ENCODE measurements at places on chromosomes 11 and 22.

DNA sequence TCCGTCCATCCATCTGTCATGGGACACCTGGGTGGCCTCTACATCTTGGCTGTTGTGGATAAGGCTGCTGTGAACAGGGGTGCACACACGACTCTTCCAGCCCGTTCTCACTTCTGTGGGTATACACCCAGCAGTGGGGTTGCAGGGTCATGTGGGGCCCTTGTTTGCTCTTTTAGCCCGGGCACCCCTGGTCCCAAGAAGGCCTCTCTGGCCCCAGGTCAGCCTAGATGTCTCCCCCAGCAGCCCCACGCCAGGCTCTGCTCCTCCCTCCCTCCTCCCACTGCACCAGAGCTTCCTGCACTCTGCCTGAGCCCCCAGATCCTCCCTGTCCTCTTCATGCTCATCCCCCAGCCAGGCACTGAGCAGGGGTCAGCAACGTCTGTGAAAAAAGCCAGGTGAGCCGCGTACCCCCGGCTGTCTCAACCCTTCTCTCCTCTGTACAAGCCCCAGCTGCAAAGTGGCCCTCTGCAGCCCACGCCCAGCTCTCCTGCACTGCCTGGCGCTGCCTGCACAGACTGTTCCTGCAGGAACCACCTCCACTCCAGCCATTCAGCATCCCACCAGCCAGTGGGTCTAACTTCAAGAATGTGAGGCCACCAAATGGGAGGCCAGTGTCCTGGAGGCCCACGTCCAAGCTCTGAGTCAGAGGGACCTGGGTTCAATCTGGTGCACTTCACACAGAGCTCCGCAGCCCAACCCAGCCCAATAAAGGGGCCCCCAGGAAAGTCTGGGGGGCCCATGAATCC is 1508.9 kb downstream of the BRD1 start:
- no peak for DNase-seq

DNA sequence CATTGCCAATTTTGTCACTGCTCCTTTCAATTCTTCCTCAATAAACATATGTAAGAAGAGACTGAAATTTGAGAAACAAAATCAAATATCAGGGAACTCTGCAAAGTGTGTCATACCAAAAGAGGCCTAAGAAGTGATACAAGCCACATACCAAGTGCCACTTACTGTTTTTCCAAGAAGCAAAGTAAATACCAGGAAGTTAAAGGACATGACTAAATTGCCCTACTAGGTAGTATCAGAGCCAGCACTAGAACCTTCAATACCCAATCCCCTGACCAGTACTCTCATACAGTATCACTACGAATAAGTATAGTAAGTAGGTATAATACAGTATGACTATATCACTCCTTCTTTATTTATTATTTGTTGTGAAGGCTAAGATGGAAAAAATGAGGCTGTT is 13.6 kb downstream of the MAML2 start:
- no peak for DNase-seq

GRCh38 chr11:124041254-124041653 is at the start of gene OR10G7:
Gene OR10G7 (minus strand): TSS chr11:124041325. CDS start chr11:124039001, 2,324 bp downstream.
- no peak for DNase-seq

DNA sequence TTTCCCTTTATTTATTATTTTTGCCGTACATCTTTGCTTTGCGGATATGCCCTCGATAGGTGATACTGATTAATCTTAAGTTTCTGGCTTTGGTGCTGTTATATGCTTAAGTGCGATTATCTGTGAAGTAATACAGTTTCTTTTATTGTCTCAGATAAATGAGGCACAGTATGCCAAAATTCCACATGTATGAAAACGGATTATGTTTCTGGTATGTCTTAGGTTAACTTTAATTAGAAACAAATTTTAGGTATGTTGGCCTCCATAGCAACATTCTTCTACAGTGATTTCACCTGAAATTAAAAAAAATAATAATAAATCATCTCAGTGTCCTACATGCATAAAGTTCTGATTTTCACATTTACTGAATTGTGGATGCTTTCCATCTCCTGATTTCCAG is 119.2 kb downstream of the ARHGAP42 start:
- DNase-seq, result no peak

DNA sequence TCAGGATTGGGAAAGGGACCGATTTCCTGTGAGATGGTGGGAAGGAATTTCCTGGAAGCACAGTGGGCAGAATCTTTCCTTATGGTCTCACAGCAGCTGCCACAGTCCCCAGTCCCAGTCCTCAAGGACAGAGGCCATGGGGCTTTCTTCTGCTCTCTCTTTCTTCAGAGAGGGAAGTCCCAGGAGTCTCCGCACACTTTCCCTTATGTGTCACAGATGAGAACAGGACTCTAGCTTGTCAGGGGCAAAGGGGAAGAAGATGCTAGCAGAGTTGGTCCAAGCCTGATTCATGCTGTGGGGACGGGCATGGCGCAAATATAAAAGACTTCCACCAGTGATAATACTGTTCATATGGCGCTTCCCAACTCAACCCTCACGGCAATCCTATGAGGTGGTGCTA is 7.5 kb upstream of the PPFIA1 start:
- DNase-seq, result no peak

DNA sequence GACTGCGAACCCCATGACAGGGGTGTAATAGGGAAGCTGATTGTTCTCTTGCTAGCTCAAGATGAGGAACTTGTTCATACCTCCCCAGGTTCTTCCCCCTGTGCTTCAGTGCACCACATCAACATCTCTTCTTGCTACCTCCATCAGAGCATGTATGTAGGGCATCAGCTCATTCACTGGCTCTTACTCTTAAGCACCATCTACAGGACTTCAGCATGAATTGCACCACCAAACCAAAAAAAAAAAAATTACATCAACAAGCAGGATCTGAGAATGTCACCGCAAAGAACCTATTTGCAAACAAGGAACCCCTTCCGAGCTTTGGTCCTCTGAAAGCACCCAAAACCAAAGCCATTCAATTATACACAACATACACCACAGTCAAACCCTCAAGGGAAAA is 2226.5 kb upstream of the RAG2 start:
- no peak for DNase-seq

DNA sequence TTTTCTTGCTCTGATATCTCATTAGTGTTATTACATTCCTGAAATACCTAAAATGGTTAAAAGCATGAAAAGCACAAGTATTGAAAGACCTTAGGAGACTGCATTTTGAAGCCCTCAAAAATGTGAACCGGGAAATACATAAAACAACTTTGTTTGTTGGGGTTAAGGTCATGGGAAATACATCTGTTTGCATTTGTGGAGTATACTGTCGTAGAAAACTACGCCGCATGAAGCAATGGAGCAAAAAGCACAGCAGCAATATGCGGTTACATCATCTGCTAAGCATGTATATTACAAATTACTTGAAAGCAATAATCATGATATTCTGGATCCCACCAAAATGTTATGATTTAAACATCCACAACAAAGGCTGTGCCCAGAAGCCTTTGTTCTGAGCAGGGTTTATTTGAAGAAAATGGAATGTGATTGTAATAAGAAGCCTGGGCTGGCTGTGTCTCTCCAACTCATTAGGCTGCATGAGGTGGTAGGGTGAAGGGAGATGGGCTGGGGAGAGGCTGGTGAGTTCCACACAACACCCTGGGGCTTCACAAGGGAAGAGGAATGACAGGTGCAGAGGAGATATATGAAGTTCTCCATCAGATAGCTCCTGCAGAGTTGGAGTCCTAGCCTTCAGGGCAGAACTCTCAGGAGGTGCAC is 64.7 kb upstream of the LIN7C start:
- no peak for DNase-seq

- no peak for DNase-seq
Measured at GRCh38 chr11:119523539-119524157, 100.7 kb upstream of the THY1 start.

DNA sequence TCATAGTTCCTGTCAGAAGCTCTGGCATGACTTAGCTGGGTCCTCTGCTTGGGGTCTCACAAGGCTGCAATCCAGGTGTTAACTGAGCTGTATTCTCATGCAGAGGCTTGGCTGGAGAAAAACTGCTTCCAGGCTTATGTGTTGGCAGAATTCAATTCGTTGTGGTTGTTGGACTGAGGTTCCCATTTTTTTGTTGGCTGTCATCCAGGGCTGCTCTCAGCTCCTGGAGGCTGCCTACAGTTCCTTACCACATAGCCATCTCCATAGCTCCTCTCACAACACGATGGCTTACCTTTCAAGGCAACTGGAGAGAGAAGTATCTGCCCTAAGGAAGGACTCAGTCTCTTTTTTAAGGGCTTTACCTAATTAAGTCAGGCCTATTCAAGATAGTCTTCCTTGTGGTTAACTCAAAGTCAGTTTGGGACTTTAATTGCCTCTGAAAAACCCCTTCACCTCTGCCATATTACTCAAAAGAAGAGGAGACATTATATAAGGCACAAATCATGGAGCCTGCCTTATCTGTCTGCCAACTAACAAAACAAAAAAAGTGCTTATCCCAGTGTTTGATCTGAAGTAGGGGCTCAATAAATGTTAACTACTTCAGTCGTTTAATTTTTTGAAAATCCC is 35.2 kb downstream of the OR2AG2 start:
- no peak for DNase-seq

DNA sequence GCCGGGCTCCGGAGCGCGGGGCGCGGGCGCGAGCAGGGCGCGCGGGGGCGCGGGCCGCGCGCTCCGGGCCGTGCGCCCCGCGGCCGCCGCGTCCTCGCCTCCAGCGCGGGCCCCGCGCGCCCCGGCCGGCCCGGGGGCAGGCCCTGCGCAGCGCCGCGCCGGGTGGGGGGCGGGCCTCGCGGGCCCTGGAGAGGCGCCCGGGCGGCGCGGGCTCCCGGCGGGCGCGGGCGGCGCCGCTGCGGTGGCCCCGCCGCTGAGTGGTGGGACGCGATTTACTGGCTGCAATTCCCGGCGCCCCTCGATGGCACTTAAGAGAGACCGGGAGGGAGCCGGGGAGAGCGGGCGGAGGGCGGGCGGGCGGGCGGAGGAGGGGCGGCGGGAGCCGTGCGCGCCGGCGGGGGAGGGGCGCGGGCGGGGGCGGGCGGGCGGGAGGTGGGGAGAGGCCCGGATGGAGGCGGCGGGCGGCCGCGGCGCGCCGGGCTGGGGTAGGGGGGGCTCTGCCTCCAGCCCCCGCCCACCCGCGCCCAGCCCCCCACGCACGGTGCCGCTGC is 73.2 kb upstream of the TCF20 start:
- peak; percentile 18 for DNase-seq

GRCh38 chr11:78533399-78533798 is 41.3 kb downstream of the NARS2 start:
- DNase-seq, result no peak
